ENCODE measurements at places on chromosomes 5 and 9.

DNA sequence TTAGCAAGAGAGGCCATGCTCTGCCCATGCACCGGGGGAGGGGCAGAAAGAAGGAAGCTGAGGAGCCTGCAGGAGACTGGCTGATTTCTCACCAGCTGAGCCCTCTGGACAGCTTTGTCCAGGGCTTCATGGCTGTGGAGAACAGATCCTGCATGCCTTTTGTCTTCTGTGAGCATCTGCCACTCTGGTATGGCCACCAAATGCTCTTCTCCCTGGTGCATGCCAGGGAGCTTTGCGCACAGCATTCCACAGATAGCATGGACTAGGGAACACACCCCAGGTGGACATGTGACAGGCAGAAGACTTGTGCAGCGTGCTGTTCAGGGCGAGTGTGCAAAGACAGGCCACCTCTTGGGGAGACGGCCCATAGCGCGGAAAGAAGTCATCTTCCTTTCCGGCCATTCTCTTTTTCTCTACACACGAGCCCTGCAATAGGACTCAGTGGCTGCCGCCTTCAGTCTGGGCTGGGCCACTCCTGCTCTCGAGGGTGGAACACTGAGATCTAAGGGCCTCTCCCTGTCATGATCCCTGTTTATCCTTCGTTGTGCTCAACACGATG is 56.7 kb downstream of the GADD45G start:
- no peak for DNase-seq

DNA sequence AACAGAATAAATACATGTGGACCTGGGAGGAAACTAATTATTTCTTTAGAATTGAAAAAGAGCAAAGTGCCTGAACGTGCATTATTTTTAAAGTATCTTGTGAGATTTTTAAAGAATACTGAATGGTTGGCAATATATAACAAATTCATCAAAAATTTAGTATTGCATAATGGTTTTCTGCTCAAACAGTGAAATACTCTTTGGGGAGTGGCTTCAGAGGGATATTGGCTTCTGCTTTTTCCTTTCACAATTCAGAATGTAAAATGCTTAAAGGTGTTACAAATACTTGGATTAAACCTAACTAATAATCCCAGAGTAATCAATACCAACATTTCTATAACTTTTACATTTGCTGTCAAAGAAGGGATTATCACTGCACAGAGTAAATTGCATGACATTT is 379.3 kb upstream of the CHD1 start:
- DNase-seq = no peak

- DNase-seq = no peak
Observed at GRCh38 chr5:75020016-75020656, 32.2 kb downstream of the GCNT4 start.

DNA sequence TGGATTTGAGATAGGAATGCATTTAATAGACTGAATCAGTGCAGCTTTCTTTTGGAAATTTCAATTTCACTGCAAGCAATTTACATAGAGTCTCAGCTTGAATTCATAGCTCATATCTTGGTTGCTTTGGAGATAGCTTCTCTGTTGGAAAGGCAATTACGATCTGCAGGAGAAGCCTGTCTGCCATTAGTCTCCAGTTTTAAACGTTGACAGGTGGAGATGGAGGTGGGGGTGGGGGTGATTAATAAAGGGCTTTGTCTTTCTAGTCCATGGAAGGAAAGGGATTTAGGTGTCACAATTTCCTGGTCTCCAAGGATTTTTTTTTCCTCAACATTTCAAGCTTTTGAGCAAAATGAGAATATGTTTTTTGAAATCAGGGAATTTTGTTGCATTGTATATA is 184.7 kb downstream of the CARTPT start:
- no peak for DNase-seq

GRCh38 chr5:87770016-87770570 is 357.4 kb upstream of the CCNH start:
- no peak for DNase-seq

DNA sequence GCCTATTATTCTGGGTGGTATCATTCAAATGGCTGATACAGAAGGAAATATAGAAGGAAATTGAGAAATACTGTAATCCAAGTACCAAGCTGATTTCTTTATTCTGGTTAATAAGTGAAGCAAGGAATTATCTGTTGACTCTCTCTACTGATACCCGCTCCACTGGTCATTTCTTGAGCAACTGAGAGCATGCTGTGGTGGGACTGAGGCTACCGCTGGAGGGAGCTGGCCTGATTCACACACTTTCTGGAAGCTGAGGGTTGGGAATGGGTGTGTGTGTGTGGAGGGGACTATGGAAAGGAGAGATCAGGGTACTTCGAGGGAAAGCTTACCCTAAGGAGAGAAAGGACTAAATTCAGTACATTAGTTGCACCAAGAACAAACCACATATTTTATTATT is 104.1 kb downstream of the UGCG start:
- no peak for DNase-seq

- no peak for DNase-seq
Observed at GRCh38 chr9:7211657-7212056, 453.9 kb downstream of the KDM4C start.

GRCh38 chr5:177981296-177982071 is 14.6 kb downstream of the PROP1 start:
- DNase-seq = no peak
